ENCODE measurements at places on chromosomes 2 and 18.
A peak's percentile ranks its signal among the peaks of the same experiment; 100 is the strongest.

GRCh38 chr2:239374896-239375277, 25.9 kb downstream of the HDAC4 start:
- no peak for DNase-seq

DNA sequence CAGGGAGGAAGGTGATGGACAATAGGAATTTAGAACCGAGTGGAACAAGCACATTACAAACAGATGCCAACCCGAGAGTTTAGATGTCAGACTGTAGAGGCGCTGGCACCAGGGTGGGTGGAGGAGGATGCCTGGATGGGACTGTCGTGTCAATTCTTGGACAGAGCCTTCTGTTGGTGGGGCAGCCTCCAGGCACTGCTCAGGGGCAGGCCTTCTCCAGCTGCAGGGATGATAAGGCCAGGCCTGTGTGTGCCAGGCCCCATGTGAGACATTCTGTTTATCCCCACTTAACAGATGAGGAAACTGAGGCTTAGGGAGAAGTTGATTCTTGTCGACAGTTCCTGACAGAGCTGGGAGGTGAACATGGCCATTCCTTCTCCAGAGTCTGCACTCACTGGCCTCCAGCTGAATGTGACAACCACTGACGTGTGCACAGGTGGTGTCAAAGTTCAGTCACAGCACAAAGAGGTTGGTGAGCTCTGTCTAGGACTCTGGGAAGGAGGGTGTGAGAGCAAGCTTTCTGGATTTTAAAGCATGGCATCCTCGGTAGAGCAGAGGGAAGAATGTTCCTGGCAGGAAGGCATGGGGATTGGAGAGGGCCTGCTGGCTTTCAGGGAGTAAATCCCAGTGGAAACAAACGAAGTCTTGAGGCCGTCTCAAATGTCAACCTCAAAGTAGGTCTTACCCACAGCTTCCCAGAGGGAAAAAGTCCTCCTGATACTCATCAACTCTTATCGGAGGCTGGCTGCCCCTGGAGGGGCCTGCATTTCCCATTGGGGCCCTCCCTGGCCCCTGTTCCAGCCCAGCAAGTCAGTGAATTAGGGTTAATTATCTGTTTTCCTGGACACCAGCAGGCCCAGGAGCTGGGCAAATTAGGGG, 52.4 kb downstream of the GLI2 start:
- DNase-seq, result no peak

- no peak for DNase-seq
Measured at GRCh38 chr2:183543222-183543621, 419.0 kb downstream of the NUP35 start.

GRCh38 chr2:118146315-118147283, 58.3 kb downstream of the INSIG2 start:
- no peak for DNase-seq

DNA sequence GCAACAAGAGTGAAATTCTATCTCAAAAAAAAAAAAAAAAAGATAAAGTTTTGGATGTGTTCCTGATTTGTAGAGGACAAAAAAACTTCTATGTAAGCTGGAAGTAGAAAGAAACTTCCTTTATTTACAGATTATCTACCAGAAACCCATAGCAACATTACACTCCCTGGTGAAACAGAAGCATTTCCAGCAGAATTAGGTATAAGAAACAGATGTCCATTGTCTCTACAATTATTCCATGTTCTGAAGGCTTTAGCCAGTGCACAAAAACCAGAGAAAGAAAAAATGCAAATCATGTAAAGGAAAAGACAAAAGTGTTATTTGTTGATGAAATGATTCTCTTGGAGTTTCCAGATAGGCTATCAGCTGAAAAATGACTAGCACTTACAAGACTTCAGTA, 4.9 kb downstream of the TUBB6 start:
- DNase-seq, result peak; percentile 45

DNA sequence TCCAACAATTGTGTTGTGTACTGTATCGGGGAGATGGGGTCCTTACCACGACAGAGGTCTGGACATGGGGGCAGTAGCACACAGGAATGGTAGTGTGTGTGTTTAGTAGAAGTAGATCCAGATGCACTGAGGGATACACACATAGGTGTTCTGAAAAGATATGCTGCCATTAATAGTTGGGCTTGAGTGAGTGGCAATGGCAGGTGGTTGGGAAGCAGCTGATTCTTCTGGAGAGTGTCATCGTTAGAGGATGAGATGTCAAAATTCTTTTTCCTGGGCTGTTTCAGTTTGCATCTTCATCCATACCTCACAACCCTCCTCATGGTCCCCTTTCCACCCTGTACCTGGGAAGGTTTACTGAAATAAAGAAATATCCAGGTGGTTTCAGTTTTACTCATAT, 66.6 kb downstream of the UGGT1 start:
- no peak for DNase-seq

DNA sequence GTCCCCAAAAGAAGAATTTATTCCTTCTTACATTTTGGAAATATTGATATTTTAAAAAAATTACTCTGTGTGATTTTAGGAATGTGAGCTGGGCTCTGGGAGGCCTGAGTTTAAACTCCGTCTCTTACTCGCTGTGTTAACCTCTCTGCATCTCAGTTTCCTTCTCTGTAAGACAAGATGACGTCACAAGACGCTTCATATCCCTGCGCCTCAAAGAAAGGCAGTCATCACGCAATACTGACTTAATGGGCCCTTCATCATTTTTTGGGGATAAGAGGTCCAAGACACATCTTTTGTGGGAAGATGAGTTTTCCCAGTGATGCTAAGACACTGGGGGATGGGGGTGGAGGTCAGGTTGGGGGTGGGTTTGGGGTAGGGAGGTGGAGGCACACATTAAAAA, 320.4 kb downstream of the AFF3 start:
- DNase-seq, result no peak

DNA sequence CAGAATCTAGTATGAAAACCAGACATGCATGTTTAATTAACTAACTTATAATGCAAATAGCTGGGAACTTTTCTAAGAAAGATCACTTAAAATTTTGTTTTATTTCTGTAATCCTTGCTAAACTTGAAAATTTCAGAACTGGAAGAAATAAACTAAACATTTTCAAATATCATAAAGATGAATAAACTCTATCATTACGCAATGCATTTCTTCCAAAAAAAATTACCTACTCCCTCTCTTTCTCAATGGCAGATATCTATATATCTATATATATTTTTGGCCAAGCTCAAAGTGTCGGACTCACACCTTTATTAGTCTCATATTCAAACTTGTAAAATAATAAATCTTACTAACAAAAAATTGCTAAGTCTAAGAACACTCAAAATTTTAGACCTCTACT, 158.1 kb downstream of the SLC39A10 start:
- no peak for DNase-seq

- peak; percentile 24 for DNase-seq
Measured at GRCh38 chr2:174683392-174683759, 80.9 kb downstream of the CHRNA1 start.

DNA sequence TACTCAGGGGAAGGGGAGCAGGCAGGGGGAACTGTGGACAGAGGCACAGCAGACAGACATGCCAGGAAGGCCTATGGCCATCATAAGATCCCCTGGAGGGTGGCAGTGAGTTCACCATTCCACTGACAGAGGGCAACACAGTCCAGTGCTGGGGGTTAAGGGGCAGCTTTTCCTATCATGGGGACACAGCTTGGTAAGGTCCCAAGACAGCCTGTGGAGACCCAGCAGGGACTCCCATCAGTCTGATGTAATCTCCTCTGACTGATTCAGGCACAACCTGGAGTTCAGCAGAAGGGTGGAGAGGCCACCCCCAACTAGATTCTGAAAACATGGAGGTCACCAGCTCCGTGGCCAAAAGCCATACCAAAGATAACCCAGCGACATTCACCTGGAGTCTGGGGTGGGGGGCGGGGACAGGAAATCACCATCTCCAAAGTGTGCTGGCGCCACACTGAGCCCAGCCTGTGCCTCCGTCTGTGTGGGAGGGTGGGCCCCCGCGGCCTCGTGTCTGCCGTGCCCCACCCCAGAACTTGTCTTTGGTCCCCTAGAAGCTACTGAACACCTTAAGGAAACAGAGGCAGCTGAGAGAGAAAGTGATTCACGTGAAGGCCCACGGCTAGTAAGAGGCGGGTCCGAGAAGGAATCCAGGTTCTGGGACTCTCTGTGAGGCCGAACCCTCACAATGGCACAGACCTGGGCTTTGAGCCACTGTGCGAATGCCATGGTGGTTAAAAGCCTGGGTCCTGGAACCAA, 28.6 kb downstream of the DNMT3A start:
- no peak for DNase-seq

DNA sequence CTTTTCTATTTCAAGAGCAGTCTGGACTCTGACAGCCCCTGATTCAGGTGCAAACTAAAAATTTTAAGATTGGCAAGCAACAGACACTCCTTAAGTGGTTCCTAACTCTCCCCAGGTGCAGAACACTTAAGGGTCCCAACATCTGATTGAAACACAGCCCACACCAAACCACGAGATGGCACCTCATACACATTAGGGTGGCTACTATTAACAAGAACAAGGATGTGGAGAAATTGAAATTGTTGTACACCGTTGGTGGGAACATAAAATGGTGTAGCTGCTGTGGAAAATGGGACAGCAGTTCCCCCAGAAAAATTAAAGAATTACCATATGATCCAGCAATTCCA, 82.3 kb downstream of the POLR1A start:
- DNase-seq, result no peak

DNA sequence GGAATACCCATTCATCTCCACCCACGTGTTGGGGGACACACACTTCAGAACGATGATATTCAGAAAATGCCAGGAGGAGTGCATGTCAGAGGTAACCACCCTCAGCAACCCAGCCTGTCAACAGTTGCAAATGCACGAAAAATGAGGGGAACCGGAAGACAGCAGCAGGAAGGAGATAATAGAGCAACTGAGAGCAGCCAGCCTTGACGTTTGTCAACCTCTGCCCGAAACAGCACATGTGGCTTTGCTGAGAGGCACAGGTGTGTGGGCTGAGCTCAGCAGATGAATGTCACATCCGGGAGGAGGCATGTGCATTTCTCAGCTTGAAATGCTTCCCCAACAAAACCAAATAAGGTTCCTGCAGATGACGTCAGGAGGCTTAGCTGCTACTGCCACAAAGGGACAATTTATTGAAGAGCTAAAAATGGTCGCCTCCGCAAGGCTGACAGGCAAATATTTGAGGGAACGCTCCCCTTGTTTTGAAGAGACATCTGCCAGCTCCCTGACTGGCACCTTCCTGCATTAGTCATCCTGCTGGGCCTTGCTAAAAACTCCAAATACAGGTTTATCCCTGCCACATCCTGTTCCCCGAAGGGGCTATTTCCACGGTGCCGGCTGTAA, 419.0 kb downstream of the NBAS start:
- DNase-seq, result no peak

DNA sequence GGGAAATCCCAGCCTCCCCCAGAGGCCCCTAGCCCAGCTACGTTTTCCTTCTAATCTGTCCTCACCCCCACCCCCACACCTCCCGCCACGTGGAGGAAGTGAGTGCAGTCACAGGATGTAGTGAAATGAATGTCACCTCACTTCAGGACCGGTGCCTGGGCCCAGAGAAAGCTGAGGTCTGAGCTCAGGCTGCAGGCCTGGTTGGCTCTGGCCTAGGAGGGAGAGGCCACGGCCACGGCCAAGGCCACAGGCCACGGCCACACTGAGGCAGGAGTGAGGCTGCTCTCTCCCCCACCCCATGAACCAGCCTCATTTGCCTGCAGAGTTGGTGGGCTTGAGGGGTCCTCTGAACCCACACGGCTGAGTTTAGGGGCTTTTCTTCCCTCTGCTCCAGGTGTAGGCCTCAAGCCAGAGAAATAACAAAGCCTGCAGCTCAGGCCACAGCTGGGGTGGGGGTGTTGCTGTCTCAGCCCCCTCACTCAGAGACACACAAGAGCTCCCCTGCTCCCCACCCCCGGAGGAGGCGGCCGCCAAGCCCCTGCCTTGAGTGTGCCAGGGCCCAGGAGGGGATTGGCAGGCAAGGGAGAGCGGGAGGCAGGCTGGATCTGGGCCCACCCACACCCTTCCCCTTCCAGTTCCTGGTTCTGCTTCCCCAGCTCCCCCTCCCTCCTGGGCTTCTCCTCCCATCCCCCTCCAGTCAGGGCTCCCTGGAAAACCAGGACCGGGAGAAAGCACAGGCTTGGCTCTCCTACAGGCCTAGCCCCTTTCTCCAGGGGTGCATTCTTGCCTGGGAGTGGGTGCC, 27.0 kb downstream of the DNMT3A start:
- no peak for DNase-seq

DNA sequence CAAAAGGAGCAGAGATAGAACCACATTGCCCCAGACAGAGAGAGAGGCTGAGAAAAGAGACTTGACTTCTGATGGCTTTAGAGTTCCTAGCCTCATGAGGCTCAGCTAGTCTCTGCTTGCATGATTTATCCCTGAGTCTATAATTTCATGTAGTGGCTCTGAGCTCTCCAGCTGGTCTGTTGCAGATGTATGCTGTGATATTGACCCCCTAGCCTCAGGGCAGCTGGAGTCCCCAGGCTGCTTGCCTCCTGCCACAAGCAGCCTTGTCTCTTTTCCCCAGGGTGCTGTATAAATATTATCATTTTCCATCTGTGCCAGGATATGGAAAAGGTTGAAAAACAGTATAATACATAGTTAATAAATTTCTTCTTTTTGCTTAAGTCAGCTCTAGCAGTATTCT, 467.6 kb upstream of the CWC22 start:
- no peak for DNase-seq
